ENCODE measurements at places on chromosomes 3 and 15.

- peak; percentile 2 for DNase-seq
These were observed 54.8 kb downstream of the UBP1 start for GRCh38 chr3:33385423-33385822.

DNA sequence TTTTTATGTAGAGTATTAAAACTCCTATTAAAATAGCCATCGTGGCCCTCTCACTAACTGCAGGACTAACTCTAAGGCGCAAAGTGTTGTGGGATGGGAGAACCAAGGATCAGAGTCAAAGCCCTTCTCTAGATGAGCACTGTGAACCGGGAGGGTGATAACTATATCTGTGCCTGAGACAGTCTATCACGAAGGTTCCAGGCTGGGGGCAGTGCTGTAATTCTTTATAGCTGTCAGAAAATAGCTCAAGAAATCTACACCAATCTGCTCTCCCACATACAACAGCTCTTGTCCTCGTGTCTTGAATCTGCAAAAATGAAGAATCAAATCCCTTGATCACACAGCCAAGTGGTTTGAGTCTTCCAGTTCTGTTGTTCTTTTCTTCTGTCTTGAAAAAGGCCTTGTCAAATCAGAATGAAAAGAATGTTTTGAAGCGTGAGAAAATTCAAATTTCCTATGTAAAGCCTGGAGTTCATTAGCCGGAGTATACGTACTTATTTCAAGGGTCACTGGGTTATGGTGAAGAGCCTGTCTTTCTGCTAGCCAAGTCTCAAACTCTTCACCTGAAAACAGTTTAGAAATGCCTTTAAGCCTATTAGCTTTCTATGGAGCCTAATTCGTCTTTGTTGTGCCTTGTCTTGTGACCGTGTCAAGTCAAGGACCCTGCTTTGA, 185.3 kb upstream of the NECTIN3 start:
- no peak for DNase-seq

DNA sequence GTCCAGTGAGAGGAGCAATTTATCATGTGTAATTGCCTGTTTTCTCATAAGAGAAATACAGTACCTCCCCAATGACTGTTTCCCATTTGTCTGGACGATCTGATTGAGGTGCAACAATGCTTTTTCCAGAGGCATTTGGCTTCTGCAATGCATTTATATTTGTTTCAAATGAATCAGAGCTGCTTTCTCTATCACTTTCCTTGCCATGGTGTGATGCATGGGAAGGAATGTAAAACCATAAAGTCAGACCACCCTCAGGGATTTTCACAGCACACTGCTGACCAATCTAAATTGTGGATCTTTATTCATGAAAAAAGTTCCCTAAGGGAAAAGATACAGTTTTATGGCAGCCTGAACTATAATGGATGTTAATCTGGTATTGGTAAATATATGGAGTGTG, 333.0 kb downstream of the ZNF385D start:
- DNase-seq: no peak

DNA sequence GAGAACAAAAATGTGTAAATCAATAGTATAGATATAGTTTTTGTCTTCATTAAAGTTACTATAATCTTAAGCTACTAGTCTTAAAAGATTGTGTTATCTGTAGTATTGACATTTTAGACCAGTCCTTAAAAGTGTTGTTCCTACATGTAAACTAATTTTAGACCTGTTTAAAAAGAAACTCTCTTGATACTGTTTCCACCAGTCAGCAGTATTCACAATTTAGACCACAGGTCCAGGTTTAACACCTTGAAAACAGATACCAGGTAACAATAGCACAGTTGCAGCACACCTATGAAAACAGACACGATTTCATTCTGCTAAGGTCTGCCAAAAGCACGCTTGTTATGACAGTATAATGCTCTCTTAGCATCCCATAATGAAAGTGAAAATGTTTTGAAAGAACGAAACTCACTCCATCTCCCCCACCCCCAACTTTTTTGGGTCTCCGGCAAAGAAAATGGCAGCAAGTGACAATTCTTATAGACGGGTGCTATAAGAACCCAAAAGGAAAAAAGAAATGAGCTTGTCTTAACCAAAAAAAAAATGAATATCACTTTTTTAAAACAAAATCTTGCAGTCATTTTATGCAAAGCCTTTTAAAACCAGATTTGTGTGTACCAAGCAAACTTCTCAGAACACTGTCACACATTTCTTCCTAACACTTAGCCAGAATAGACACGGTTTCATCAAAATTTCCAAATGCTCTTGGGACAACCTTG, 1.6 kb downstream of the EIF4E3 start:
- DNase-seq: no peak

DNA sequence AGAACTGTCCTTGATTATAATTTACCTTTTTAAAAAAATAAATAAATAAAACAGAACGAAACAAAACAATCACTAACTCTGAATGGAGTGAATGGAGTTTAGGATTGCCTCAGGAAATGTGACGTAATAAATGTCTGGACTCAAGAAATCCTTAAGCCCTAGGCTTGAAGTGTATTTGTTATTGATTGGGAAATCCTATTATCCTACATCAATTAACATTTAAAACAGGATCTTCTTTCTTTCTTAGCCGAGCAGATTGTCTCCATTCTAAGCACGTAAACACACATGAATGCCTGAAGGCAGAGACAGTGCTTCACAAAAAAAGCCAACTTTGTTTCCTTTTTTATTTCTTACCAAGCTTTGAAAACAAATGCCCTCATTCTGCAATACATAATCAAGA, 33.4 kb downstream of the KAT2B start:
- no peak for DNase-seq

- DNase-seq: no peak
These were observed 572 bp downstream of the DNAJB11 start for GRCh38 chr3:186570941-186571643.

DNA sequence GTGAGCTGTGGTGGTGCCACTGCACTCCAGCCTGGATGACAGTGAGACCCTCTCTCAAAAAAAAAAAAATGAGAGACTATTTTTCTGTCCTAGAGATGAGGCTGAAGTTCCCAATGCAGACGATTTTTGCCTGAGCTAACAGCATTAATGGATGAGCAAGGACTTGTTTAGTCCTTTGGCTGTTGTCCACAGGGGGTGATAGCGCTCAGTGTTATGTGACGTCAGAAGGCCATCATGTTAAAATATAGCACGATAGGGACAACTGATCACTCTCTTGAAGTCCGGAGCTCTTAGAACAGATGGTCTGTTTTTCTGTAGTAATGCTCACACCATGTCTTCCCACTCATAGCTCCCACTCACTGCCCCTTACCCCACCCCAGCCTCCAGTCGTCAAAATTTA, 6.8 kb downstream of the TRNT1 start:
- peak; percentile 16 for DNase-seq

DNA sequence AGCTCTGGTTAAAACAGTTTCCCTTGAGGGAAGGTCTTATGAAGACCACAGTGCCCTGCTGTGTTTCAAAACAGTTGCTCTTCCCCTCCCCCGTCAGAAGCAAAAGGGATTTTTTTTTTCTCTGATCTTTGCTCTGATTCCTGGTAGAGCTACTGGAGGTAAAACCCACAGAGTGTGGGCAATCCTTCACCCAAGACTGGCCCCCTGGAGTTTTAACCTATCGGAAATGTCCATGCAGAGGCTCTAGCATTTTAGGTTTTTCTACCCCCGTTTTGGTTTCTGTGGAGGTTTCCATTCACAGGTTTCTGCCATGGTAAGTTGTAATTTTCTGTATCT, 27.7 kb downstream of the GRM2 start:
- DNase-seq: peak; percentile 38

DNA sequence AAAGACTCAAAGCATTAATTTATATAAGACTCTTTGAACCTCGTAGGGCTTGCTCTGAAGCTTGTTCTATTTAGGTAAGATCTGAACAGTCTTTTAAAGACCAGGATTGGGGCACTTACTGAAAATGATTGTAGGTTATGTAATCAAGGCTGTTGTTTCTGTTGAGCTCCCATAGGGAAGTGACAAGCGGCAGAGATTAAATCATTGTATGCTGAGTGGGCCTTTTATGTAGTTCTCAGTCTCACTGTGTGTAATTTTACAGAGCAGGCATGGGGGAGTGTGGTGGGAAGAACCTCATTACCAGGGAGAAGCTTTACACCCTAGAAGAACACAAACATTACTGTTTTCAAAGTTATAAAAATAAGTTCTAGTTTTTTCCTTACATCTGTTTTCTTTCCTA, 160.0 kb upstream of the SNTN start:
- DNase-seq: peak; percentile 53

- DNase-seq: peak; percentile 34
These were observed 94.2 kb downstream of the SLC9A9 start for GRCh38 chr3:143754090-143754489.

GRCh38 chr3:167397826-167398225, 17.7 kb upstream of the ZBBX start:
- no peak for DNase-seq

DNA sequence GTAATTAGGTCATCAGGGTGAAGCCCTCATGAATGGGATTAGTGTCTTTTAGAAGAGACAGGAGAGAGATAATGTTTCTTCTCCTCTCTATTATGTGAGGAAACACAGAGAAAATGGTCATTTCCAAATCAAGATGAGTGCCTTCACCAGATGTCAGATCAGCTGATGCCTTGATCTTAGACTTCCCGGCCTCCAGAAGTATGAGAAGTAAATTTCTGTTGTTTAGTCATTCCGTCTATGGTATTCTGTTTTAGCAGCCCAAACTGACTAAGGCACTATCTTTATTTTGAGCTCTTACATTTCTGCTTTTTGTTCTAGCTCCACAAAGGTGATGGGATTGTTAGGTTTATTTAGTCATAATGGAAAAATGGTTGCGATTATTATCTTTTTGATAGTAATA, 273.2 kb upstream of the GADL1 start:
- DNase-seq: no peak

- DNase-seq: no peak
These were observed 27.6 kb upstream of the BNC1 start for GRCh38 chr15:83312071-83312470.

DNA sequence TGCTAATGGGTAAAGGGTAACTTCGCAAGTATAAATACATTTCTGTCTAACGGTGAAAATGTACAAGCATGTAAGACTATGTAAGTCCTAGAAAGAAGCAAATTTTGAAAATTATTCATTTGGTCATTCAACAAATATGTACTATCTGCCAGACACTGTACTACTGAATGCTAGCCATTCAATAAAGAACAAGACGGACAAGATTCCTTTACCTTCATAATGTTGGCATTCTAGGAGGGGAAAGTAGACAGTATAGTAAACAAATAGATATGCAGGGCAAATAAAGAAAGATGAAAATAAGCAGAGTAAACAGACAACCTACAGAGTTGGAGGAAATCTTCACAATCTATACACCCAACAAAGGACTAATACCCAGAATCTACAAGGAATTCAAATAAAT, 32.7 kb downstream of the C3orf70 start:
- no peak for DNase-seq

DNA sequence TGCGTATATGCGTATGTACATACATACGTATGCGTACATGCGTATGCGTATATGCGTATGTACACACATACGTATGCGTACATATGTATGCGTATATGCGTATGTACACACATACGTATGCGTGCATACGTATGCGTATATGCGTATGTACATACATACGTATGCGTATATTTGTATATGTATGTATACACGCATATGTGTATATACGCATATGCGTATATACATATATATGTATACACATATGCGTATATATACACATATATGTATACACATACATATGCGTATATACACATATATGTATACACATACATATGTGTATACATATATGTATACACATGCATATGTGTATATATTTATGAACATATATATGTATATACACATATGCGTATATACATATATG, 12.1 kb downstream of the MCTP2 start:
- DNase-seq: no peak

GRCh38 chr3:125374501-125374995, 577 bp downstream of the ZNF148 start:
- peak; percentile 88 for DNase-seq

- DNase-seq: no peak
These were observed 168.9 kb downstream of the KLHL25 start for GRCh38 chr15:85625856-85626255.

- no peak for DNase-seq
These were observed at the start of gene CCR3 for GRCh38 chr3:46242120-46242519. Gene CCR3 (plus strand): TSS chr3:46242460. CDS start chr3:46265159, 22,699 bp downstream.

DNA sequence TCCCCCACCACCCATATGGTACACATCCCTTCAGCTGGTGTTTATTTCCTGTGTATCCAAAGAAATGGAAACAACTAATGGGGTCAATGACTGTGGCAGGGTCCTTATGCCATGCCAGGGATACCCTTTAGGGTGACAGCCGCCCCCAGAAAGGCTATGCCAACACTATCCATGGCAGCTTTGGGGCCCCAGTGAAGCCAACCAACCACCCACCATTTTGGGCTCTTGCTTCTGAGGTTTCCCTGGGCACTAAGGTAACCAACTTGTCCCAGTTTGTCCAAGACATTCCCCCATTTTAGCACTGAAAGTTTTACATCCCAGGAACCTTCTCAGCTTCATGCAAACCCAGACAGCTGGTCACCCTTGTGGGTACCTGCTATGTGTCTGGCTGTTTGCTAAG, 233.1 kb downstream of the VPS13C start:
- no peak for DNase-seq

DNA sequence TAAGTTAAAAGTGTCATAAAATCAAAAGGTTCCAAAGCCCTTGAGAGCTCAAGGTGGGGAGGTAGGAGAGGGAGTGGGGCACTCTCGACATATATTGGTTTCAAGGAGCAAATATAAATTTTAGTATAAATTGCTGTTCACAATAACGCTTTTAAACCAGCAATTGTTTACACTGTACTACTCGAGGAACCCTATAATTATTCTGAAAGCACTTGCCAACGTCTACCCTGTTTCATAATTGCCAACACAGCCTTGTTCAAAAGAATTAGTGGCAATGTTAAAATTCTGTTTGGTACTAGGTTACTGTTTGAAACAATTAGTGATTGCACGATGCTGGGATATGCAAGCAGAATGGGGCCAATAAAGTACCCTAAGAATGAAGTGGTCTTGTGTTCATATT, 76.3 kb upstream of the ICE2 start:
- no peak for DNase-seq

DNA sequence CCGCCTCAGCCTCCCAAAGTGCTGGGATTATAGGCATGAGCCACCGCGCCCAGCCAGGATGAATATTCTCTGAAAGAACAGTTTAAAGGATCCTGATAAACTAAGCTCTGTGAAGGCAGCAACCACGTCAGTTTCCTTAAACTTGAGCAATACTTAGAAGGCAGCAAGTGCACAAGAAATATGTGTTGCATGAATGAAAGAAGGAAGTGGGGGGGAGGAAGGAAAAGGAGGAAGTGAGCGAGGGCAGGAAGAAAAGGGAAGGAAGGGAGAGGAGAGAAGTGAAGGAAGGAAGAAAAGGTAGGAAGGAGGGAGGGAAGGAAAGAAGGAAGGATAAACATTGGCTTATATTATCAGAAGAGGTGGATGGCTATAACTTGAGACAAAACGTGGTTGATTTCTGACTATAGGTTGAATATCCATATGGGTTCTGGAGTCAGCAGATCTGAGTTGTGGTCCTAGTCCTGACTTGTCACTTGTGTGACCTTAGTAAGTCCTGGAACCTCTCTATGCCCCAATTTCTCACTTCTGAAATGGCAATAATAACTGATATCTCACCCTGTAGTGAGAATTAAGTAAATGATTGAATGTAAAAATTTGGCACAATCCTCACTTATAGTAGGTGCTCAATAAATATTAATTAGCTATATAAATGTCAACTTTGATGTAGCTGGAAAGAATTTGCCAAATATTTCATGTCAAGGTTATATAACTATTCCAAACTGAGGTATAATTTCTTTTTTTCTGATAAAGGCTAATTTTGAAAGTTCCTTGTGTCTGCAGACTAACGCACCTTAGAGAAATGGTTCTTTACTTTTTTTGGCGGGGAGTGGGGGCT, 12.0 kb upstream of the SEMA4B start:
- DNase-seq: no peak
